ENCODE measurements at places on chromosomes 6 and 20.
A peak's percentile ranks its signal among the peaks of the same experiment; 100 is the strongest.

- no peak for DNase-seq
Measured at GRCh38 chr6:161802231-161802630, 528.4 kb upstream of the AGPAT4 start.

DNA sequence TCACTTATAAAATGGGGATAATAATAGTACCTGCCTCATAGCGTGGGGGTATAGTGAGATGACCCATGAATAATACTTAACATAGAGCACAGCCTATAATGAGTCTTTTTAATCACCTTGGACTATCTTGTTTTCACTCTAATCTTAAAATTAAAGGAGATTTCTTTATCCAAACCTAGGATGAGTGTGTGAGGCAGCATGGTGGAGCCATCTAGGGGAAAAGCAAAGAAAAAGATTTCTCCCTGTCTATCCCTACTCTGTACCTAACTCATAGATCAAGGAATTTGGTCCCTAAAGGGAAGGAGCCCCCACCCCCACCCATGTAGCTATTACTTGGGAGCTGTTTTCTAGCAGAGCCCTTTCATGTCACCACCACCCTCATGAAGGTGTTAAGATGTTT, 45.2 kb upstream of the PAK5 start:
- DNase-seq: no peak

GRCh38 chr20:51275826-51276225, 252.9 kb upstream of the KCNG1 start:
- DNase-seq: peak; percentile 15

DNA sequence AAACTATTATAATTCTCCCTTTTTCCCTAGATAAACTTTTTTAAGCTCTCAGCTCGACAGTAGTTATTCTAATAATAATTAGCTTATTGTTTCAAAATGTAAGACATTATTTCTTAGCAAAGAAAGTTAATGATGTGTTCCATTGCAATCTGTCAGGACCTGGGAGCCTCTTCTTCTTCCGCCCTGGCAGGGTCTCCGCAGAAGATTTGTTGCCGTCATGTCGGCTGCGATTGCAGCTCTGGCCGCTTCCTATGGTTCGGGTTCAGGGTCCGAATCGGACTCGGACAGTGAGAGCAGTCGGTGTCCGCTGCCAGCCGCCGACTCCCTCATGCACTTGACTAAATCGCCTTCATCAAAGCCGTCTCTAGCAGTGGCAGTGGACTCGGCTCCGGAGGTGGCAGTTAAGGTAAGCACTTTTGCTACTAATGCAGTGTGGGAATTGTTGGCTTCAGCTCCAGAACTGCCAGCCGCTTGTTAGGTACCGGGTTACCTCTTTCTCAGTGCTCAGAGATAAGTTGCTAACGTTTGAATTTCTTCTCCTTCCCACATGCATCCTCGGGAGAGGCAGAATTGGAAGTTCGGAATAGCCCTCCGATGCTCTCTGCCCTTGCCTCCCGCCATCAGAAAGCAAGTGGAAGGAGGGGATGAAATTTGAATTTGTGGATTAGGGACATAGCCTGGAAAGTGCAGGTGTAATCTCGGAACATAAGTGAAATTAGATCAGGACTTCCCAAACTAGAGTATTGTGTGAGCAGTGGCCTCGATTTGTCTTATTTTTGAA, at the start of gene CDC40:
TSS of gene CDC40 (plus strand) at position 200 of the 781 bp plus-strand sequence. CDS start at position 218, 18 bp downstream.
- DNase-seq: peak; percentile 18

GRCh38 chr20:50187403-50188051, 3.1 kb upstream of the CEBPB start:
- peak; percentile 62 for DNase-seq

DNA sequence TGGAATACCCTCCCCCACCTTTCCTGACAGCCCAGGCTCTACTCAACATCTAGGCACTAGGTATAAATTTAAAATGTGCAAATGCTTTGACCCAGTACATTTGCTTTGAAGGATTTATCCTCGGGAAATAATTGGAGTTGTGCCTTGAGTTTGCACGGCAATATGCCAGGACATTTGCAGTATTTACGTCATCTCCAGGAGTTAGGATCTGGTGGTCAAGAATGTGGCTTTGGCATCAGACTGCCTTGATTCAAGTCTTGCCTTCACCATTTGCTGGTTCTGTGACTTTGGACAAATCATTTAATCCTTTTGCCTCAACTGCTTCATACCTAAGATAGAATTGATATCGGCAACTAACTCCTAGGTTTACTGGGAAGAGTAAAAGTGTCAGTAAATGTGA, 169.6 kb downstream of the PLCB1 start:
- DNase-seq: no peak

GRCh38 chr6:112879920-112880413, 532.8 kb downstream of the RFPL4B start:
- DNase-seq: no peak

DNA sequence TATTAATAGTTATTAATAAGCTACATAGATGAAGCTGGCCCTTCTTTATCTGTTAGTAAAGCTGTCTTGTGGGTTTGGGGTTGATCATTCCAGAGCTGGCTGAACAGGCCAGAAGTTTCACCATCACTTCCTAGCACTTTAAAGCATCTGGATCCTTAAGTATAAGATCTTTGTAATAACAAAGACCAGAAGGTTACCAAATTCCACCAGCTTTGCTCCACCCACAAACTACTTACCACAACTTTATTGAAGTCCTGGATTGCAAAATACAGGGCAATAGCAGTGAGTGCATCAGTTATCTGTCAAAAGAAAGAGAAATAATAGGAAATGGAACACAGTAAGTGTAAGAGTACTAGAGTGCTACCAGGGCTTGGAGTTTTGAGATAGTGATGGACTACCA, 33.0 kb downstream of the PIGU start:
- DNase-seq: no peak

Data from H54 (cell line).